ENCODE measurements at places on chromosomes 5 and 9.

DNA sequence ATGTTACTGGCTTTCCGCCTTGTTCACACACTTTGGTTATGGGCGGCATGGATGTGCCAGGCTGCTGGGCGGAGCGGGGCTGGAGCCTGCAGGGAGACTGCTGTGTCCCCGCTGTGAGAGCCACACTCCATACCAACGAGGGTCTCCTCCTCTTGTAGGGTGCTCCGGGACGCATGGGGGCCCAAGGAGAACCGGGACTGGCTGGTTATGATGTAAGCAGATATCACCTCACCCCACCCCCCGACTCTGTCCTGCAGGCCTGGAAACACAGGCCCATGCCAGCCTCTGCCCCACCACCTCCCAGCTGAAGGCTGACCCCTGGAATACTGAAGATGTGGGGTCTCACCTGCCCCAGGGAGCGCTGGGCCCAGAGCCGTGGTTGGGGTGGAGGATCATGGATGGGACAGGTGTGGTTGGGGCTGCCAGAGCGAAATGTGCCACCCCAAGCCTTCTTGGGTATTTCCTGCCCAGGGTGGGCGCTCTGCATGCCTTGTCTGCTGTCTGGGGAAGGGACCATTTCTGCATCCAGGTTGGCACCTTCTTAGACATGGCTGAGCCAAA, 39.3 kb upstream of the ORM1 start:
- DNase-seq, result peak; percentile 75

DNA sequence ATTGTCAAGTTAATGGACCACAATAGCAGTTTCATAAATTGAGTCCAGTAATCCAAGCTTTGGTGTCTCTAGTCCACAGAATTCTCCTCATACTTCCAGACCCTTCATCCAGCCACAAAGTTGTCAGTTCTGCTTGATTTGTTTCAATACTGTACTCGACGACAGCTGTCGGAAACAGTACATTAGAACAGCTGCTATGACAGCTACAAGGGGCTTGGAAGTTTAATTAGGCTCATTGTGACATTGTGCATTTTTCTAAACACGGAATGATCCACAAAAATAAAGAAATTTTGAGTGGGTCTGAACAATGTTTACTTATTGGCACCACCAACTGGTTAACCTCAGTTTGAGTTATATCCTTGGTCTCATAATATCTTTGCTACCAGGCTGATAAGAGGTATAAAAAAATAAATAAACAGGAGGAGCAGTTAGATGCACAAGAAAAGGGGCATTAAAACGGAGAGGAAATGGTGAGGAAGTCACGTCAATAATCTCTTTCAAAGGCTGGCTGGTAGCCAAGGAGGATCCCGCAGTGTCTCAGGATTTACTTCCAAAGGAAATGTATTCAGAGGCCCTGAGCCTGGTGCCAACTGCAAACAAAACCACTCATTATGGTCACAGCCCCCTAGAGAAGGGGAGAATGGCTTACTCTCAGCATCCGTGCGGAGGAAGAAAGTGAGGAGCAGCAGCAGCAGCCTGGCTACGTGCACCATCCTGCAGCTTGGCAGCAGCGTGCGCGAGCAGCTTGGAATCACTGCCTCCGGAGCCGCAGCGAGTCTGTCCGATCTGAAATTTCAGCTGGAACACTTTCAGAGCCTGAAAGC, 933.8 kb upstream of the DMAC1 start:
- DNase-seq, result no peak

GRCh38 chr9:6897207-6897822, 139.5 kb downstream of the KDM4C start:
- no peak for DNase-seq

DNA sequence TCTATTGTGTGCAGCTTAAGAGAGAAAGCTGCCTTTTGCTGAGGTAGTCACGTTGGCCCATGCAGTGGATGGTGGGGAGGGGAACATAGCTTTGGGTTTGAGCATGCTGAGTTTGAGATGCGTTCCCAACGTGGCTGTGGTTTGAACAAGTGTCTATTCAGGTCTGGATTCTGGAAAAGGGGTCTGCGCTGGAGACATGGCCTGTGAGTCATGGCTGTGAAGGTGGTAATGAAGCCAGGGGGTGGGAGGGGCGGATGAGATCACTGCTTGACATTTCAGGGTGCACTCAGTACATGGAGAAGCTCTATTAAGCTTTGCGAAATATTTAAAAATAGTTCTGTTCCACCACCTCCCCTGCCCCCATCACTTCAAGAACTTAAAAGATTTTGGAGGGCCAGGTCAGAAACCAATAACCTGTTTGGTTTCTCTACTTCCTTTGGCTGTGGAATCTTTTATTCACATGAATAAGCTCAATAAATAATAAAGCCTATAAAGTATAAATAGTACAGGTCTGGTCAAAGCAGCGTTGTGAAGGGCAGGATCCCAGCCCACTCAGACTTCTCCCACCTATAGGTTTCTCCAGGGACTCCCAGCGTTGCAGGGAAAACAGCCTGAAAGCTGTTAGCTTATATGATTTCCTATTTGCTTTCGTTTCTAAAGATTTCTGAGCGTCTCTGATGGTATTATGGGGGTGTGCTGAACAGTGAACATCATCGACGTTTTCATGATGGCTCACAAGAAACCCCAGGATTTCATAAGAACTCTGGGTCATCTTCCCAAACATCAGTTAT, 189.9 kb downstream of the NSG2 start:
- no peak for DNase-seq

- no peak for DNase-seq
Measured at GRCh38 chr9:121204121-121204520, 2.5 kb upstream of the RAB14 start.

- no peak for DNase-seq
Measured at GRCh38 chr5:68087866-68088265, 127.7 kb upstream of the PIK3R1 start.

DNA sequence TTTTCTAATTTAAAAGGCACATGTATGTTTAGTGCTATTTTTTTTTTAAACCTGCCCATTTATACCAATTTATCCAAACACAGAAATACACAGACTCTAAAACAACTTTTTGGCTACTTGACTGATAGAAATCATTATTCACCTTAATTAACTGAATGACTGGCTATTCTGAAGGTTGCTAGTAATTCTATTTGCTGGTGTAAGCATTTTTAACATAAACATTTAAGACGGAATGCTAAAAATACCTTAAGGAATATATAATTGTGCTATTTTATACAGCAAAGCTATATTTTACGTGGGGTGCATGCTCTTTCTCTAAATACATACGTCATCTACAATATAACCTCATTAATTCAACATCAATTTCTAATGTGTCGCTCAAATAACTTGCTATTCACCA, 14.9 kb downstream of the GLIS3 start:
- DNase-seq, result no peak

DNA sequence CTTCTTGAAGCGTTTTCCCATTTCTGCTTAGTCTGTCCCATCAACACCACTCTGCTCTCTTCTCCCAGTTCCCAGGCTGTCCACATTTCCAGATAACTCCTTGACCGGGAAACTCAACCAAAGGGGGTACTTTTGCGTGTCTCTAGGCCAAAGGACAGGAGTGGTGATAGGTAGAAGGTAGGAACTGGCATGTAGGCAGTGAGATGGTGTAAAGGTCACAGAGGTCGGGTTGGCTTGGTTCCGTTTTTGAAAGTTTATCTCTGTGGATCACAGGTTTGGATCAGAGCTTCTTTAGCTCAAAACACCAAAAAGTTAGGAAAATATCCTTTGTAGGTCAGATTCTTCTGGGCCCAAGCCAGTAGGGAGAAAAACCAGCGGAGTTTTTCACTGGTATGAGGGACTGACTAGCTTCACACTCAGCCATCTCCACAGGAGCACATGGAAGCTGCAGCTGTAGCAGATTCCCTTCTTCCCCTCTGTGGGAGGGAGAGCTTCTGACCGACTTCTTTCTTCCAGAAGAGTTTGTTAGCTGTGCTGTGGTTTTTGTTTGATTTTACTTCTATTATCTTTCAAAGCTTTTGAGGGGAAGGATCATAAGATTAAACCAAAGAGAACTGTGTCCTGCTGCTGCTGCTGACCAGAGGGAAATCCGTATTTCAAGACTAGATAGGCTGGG, 98.4 kb upstream of the DMRT1 start:
- DNase-seq, result no peak

DNA sequence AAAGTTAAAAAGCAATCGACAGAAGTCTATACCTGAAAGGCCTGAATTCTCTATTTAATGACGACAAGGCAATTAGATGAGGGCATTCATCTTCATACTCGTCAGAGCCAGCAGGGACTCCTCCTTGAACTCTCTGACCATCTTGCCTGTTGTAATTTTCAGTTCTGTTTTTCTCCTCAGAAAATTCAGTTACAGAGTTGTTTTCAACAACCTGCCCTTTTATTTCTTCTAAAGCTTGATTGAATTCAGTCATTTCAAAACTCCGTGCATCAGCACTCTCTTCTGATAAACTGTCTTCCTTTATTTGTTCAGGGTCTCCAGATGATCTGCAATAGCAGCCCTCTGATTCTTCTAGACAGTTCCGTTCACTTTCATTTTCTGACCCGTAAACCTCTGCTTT, 15.6 kb downstream of the RIOK2 start:
- DNase-seq, result no peak

DNA sequence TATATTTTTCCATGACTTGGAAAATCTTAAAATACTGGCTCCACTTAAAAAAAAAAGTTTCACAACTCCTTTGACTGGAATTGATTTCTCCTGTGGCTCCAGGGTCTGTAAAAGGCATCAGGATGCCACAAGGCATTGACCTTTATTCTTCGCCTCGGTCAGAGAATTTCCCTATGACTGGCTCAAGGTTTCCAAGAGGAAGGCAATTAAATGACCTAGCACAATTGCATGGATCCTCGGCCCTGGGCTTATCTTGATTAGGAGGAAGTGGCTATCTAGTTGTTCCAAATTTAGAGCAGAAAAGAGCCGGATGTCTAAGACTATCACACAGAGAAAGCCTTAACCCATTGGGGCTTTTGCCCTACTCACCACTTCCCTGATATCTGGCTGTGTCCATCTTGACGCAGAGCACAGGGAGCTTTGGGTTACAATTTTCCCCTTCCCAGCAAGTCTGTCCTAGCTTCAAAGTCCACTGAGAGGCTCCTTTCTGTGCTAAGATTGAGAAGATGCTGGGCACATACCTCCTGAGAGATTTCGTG, 56.9 kb upstream of the COL15A1 start:
- DNase-seq, result no peak

- DNase-seq, result no peak
Measured at GRCh38 chr5:115079924-115080623, 89.6 kb downstream of the TRIM36 start.

GRCh38 chr5:72214168-72214567, 105.9 kb downstream of the MRPS27 start:
- no peak for DNase-seq

GRCh38 chr5:67061511-67061910, 135.1 kb downstream of the CD180 start:
- no peak for DNase-seq
